ENCODE measurements at places on chromosomes 5 and 9.

- DNase-seq: no peak
Measured at GRCh38 chr5:126531543-126532120, 63.4 kb downstream of the ALDH7A1 start.

GRCh38 chr5:57937025-57937424 lies 454.4 kb upstream of the ACTBL2 start:
- DNase-seq: no peak

DNA sequence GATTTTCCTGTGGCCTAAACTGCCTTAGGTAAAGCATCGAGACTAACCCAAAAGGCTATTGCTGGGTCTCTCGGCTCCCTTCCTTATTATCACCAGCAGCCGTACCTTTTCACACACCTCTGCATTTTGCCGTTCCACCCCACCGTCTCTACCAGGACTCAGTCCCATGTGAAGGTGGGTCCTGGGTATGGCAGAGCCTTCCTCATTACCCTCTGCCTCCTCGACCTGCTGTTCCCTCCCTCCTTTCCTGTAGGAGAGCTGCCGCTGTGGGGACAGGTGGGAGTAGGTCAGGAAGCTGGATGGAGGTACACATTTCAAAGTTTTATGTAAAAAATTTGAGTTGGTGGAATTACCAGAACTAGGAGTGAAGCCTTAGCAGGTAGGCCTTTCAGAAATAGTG lies 1.8 kb downstream of the CCL28 start:
- no peak for DNase-seq

- DNase-seq: no peak
Measured at GRCh38 chr9:83197591-83197990, 134.6 kb upstream of the RASEF start.

DNA sequence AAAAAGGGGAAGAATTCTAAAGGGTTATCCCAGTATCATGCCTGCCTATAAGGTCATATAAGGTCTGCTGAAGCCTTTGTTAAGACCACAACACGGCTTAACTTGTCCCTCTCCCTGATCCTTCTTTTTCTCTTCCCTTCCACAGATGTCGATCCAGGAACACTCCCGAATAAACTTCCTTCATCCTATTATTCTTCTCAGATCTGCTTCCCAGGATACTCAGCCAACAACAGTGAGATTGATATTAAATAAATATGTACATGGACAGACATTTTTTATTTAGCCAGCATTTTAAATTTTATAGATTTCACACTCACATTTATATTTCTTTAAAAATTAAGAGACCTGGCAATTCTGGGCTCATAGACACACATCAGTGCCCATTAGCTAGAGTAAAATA lies 44.1 kb downstream of the DPYSL3 start:
- DNase-seq: no peak

DNA sequence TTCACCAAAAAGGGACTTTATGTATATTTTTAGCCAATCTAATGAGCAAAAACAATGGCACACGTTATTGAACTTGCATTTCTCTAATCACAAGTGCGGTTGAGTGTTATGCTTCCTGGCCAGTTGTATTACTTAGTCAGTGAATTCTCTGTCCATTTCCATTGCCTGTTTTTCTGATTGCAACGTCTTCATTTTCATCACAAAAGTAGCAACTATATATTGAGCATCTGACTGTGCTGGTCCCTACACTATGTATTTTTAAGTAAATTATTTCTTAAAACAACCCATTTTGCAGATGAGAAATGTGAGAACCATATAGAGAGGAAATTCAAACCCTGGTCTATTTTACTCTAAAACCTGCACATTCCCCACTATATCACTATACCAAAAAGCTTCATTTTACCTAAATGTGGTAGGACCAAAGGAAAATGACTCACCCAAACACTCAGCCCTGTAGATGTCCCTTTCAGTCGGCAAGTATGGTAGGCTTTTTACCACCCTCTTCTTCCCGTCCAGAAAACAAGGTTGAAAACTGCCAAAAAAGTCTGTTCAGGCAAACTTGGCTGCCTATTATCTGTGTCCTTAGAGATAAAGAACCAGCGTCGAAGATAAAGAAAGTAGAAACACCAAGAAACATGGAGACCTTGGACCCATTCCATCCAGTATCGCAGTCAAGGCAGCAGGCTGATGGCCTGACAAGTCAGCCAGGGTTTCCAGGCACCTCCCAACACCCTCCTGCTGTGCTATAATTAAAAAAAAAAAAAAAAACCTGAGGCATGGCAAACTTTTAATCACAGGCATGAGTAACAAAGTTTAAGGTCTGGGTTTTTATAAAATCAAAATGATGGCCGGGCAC lies 18.8 kb upstream of the FAM13B start:
- no peak for DNase-seq

DNA sequence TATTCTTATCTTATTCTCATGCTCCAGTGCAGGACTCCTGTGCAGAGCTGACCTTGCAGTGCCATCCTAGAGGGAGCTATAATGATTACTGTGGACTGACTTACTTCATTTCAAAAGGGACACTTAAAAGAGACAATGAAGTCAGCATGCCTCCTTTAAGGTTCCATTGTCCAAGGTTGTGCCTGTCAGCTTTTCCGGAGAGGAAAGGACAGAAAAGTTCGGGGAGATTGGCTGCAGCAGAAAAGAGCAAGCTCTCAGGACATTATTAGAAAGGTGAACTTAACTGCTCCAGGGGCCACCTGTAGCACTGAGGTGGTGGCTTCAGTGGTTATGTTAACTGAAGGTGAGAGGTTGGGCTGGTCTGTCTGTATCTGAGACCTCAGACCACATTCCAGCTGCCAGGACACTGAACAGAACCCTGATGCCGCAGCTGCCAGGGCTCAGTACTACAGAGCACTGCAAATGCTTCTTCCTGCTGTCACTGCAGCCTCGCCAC lies 112.9 kb downstream of the ST8SIA4 start:
- DNase-seq: no peak

Measured in brain pericyte (primary cell).